Activated T-helper 17 cell treated with anti-CD3 and anti-CD28 coated beads, Interleukin-2, amount 50 U/mL, for 72 hours (primary cell): ENCODE measurements at places on chromosomes 6 and 20.

- no peak for ATAC-seq
Measured at GRCh38 chr6:39787322-39787721, 4.9 kb upstream of the DAAM2 start.

GRCh38 chr6:128446497-128446896 is 73.9 kb downstream of the PTPRK start:
- ATAC-seq = no peak

DNA sequence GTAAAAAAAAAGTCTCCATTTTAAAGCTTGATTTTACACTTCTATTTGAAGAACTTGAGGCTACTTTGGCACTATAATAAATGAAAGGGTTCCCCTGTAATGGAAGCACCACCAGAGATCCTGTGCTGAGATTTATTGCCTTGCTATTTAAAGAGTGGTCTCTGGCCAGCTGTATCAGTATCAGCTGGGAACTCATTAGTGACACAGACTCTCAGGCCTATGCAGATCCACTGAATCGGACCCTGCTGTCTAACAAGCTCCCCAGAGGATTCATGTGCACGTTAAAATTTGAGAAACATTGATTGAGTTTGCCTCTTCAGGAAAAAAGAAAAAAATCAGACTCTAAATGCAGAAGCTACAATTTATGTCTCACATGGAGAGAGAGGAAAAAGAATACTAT is 299.9 kb upstream of the BMP2 start:
- no peak for ATAC-seq

DNA sequence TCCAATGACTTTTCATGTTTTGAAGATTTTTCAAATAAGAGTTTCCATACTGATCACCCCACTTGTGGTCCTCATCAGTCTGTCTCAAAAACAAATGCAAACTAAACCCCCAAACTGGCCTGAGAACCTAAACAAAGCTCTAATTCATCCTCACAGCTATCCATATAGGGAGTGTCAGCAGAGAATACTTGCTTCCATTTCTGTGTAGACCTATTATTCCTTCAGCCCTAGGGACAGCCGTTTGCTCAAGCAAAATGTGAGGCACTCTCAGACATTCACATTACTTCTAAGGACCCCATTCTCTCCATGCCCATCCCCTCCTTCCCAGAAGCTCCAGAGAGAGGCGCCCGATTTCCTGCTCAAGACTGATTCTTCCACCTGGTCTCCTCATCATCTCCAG is 24.6 kb downstream of the DNAAF9 start:
- no peak for ATAC-seq

- ATAC-seq = no peak
Measured at GRCh38 chr6:34370361-34370760, 22.1 kb downstream of the NUDT3 start.

- ATAC-seq = no peak
Measured at GRCh38 chr20:40966103-40966502, 62.5 kb upstream of the TOP1 start.

DNA sequence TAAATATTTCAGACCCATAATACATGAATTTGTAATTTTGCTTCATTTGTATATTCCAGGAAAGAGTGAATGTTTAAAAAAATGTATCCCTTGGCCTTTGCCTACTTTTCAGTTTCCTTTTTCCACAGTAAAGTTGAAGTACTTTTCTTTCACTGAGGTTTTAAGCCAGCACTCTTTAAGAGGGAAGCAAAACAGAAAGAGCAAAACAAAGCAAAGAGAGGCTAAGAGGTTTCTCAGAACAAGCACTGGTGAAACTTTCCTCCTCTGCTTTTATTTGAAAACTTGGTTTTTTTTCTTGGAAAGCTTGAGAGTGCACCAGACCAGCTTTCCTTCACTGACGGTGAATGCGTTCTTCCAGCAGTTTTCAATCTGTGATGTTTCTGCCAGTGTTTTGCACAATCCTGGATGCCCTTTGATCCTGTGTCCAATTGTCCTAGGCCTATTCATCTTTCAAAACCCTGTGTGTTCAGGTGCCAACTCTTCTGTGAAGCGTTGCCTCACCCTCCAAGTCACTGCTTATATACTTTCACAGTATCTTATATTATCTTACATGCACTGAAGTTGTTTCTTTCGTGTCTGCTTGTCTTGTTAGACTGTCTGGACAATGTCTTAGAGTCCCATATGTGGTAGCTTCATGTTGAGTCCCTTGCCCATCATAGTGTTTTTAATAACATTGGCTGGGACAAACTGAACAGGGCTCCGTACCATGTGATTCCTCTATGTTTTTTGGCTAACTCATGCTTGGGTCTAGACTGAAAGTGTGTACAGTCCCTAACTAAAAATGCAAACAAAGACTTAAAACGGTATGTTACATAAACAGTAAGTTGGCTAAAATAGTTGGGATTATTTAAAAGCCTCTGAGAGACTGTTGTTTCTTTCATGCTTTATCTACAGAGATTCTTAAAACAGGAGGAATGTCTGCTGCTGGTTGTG is 1.9 kb downstream of the RNF217 start:
- ATAC-seq = no peak

DNA sequence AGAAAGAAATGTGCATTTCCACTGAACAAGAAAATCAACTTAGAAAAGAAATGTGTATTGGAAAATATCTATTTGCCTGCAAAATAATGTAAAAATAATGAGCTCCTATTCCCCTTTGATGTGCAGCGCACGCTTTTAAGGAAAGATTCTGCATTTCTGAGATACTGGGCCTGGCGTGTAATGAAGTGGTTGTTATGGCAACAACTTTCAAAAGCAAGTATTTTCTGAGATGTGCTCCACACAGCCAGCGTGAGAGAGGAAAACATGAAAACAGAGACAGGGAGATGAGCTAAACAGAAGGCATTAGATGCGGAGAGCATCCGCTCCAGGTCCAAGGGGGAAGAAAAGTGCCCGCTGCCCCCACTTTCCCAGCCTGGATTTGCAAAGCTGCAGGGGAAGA is 39.1 kb upstream of the GTSF1L start:
- no peak for ATAC-seq

GRCh38 chr20:5171064-5171789 is 44.4 kb downstream of the CDS2 start:
- ATAC-seq = no peak

DNA sequence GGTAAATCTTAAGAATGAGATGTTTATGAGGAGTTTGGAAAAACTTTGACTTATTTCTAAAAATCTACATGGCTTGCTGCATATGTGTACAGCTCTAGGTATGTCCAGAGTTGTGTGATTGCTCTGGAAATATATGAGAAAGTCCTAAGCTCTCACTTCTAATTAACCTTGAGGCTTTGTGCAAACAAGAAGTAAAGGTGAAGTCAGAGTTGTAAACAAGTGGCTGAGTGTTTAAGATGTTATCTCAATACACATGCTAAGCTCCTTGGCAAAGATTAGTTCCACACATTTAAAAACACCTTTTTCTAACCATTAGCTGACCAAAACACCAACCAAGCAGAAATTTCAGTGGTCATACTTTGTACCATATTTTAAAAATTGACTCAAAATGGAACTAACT is 684.2 kb downstream of the HTR1B start:
- no peak for ATAC-seq

DNA sequence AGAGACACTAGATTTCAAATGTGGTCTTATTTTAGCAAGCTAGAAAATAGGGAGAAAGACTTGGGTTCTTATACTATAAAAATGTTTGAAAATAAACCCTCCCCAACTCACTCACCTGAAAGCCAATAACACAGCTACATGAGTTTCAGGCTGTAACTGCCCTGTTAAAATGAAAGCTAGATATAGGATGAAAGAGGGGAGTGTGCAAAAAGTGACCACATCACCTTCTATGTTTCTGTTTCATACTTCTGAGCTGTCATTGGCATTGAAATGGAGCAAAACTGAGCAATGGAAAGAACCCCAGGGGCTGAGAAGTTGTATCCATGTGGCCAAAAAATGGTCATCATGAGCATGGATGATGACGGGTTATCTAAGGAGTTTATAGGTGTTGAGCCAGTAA is 148.1 kb upstream of the TENT5A start:
- no peak for ATAC-seq

DNA sequence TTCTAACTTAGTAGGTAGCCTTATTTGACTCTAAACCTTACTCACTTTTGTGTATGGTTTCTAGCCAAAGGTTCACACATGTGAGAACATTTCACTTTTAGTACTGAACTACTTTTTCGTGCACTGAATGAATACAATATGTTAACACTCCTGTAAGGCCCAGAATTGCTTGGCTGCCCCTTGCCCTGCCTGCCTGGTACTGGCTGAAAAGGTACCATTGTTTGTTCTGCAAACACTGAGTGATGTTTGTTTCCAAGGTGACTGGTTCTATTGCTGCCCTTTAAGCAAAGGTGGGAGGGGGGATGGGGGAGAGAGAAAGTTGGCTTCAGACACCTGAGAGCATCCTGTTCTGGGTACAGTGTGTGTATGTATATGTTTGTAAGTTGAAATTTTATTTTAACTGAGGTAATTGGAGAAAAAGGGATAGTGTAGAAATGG is 31.2 kb downstream of the RREB1 start:
- peak; percentile 30 for ATAC-seq

GRCh38 chr6:38651121-38651784 is 11.5 kb upstream of the BTBD9 start:
- ATAC-seq = no peak

- ATAC-seq = no peak
Measured at GRCh38 chr6:16273256-16273655, 34.9 kb downstream of the GMPR start.

- peak; percentile 60 for ATAC-seq
Measured at GRCh38 chr6:27091661-27092315, 155.7 kb upstream of the PRSS16 start.

DNA sequence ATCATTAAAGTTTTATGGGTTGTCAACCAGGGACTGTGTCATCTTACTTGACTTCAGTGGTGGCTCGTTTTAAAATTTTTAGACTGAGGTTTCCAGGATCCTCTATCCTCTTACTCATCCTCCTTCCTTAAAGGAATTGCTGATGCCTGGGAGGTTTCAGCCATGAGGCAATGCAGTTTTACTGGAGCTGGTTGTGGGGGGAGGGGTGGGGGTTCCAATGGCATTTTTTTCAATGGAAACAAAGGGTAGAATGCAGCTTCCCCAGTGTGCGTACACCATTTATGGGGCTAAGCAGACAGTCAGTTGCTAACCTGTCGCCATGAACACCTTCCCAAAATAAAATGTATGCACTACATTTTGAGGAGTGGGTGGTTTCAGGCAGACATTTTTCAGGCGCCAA is 88.0 kb downstream of the METTL24 start:
- no peak for ATAC-seq

DNA sequence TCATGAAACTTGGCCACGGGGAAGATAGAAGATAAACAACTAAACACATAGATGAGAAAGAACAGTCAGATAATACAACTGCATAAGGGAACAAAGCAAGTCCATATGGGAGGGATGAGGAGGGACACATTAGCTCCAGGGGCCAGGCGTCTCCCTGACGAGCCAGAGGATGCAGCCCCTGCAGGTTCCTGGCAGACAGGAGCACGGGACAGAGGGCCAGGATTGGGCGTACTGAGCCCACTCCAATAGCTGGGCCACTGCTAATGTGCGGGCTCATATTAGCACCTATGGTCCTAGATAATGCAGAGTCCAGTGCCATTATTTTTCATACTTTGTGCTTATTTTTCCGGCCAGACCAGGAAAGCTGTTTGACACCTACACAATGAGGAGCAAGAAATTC is 182.9 kb downstream of the ANKRD60 start:
- no peak for ATAC-seq

- ATAC-seq = no peak
Measured at GRCh38 chr6:53793318-53794136, 1.3 kb upstream of the LRRC1 start.

GRCh38 chr6:4983322-4983721 is 20.5 kb downstream of the RPP40 start:
- no peak for ATAC-seq

DNA sequence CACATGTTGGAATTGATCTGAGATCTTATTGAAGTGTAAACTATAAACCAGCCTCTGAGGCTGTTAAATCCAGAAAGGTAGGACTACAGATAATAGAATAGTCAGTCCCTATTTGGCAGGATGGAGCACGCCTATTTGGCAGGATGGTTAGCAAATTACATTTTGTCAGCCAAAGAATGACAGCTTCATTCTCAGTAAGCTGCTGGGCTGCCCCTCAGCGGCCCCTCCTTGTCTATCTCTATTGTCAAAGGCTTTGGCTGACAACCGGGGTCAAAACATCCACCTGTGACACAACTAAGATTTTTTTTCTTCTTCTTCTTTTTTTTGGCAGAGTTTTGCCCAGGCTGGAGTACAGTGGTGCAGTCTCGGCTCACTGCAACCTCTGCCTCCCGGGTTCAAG is 123.4 kb upstream of the ECI2 start:
- ATAC-seq = no peak

DNA sequence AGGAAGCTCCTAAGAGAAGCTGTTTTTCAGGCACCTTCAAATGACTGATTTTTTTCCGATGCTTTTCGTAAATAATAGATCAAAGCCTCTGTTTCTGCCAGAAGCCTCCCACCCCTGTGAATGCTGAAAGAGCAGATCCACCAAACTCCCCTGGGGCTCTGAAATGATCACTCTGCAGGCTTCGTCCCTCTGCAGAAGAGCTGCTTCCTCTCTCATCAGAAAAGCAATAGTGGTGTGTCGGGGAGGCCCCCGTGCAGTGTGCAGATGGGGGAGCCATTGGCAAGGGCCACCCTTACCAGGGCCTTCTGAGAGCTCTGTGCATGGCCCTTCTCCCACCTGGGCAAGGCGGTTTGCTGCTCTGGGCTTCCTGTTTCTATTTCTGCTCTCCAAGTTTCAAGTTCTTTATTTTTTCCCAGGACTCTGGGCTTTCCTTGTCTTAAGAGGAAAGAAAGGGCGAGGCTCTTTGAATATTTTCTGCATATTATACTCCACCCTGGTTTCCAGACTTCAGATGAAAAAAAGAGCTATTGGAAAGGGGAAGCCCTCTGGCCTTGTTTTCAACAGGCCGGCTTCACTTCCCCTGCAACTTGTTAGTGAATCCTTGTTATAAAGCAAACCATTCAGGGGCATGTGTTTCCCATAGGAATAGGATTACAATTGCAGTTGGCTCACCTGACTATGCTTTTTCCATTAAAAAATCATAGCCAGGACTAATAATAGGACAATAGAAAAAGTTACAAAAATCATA is 155.2 kb downstream of the TTLL2 start:
- no peak for ATAC-seq

- ATAC-seq = no peak
Measured at GRCh38 chr20:63145156-63145555, 70.8 kb downstream of the YTHDF1 start.

GRCh38 chr6:149185799-149186357 is 131.6 kb upstream of the TAB2 start:
- no peak for ATAC-seq

GRCh38 chr20:36967636-36968035 is 16.1 kb upstream of the SAMHD1 start:
- no peak for ATAC-seq
